ENCODE measurements at places on chromosomes 1 and 21.
A peak's percentile ranks its signal among the peaks of the same experiment; 100 is the strongest.

DNA sequence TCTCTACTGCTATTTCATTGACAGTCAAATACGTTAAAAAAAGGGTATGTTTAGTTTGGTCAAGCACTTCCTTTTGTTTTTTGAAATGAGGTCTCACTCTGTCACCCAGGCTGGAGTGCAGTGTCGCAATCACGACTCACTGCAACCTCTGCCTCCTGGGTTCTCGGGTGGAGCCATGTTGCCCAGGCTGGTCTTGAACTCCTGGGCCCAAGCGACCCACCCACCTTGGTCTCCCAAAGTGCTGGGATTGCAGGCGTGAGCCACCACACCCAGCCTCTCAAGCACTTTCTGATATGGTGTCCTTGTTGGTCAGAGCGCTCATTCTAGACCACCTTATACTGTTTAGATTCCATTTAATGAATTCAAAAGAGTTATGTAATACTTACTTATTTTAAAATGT, 20.9 kb upstream of the RHBDL2 start:
- DNase-seq = no peak

- DNase-seq = no peak
These were observed 159.3 kb downstream of the TSEN15 start for GRCh38 chr1:184210862-184211261.

GRCh38 chr21:33841561-33841960, 74.0 kb downstream of the ATP5PO start:
- no peak for DNase-seq

DNA sequence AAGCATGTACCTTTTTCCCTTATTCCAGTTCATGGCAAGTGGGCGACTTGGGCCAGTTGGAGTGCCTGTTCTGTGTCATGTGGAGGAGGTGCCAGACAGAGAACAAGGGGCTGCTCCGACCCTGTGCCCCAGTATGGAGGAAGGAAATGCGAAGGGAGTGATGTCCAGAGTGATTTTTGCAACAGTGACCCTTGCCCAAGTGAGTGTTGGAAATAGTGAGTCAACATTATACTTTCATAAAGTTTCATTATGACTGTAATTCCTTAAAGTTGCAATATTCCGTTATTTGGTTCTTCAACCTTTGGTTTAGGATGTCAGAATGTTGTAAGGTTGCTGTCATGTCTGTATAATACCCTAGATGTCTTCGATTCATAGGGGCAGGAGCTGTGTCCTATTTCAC, 230.5 kb downstream of the TPR start:
- DNase-seq = no peak

DNA sequence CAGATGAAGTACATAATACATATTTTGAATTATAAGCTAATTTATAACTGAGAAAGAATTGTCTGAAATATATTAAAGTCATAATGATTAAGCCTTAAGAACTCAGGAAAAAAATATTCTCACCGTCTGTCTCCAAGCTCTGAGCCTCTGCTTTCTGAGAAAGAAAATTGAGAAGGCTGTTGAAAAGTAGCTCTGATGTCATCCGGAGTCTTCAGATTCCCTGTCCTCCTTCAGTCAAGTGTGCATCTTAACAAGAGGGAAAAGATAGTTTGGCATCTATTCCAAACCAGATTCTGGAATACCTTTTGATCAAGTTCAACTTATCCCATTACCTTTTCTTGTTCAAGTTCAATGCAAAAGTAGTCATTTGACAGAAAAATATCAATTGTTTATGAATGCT, 50.6 kb downstream of the NRIP1 start:
- DNase-seq = no peak

GRCh38 chr1:147745271-147745670, 15.1 kb downstream of the GJA5 start:
- DNase-seq = no peak

GRCh38 chr1:156930483-156930882, 10.1 kb downstream of the LRRC71 start:
- no peak for DNase-seq

DNA sequence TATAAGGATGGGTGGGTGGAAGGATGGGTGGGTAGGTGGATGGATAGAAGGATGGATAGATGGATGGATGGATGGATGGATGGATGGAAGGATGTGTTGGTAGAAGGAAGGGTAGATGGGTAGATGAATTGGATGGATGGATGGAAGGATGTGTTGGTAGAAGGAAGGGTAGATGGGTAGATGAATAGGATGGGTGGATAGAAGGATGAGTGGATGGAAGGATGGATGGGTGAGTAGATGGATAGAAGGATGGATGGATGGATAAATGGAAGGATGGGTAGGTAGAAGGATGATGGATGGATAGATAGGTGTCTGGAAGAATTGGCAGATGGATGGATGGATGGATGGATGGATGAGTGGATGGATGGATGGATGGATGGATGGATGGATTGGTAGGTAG, 6.0 kb downstream of the MASP2 start:
- DNase-seq = no peak

DNA sequence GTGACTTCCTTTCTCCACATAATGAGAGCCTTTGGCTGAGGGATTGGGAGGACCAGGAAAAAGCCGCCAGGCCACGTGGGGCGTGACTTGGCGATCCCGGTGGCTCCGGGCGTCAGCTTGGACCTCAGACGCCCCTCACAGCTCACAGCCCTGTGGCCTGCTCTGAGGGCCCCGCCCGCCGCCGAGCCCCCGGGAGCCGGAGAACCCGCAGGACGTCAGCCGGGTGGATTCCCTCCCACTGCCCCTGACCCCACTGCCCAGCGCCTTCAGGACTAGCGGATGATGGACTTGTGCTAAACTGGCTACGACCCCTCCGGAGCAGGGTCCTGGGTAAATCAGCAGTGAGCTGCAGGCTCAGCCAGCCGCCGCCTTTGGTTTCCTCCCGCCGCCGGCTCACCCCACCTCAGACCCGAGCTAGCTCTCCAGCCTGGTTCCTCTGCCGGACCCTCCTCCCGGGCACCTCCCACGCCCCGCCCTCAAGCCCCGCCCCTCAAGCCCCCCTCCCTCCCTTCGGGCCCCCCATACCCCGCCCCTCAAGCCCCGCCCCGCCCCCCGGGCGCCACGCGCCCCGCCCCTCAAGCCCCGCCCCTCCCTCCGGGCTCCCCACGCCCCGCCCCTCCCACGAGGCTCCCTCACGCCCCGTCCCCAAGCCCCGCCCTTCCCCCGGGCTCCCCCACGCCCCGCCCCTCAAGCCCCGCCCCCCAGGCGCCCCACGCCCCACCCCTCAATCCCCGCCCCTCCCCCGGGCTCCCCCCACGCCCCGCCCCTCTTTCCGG, 10.0 kb upstream of the FAAP20 start:
- DNase-seq = peak; percentile 8

- DNase-seq = no peak
These were observed 29.9 kb upstream of the PKP1 start for GRCh38 chr1:201253411-201253810.

DNA sequence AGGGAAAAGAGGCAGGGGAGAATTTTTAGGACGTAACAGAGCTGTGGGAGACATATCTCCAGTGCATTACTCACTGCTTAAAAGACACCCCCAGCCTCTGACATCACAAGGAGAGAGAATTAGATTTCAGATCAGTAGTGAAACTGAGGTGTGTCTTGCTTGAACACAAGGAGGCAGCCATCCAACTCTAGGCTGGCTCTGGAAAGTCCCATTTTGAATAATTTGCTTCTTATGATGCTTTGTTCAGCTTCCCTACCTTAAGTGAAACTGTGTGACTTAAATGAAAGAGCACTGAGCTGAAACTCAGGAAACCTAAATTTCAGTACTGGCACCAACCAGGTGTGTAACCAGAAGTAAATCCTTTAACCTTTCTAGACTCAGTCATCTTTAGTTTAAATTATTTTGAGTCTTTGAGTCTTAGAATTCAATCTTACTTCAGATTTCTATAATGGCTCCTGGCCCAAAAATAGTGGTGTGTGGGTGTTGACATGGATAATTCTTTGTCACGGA, 251.6 kb upstream of the SGIP1 start:
- no peak for DNase-seq

DNA sequence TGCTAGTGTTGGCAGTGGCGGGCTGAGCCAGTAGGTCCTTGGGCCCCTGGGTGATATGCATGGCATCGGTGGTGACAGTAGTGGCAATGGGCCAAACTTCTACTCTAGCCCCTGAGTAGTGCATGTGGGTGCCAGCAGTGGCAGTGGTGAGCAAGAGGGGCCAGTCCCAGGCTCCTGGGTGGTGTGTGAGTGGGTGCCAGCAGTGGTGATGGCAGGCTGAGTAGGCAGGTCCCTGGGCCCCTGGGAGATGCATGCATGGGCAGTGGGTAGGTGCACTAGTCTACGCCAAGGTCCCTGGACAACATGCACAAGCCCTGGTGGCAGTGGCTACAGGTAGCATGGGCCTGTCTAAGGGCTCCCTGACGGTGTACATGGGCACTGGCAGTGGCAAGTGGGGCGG, 24.6 kb upstream of the TTC22 start:
- DNase-seq = no peak

GRCh38 chr1:233500106-233500505, 113.8 kb upstream of the KCNK1 start:
- no peak for DNase-seq

DNA sequence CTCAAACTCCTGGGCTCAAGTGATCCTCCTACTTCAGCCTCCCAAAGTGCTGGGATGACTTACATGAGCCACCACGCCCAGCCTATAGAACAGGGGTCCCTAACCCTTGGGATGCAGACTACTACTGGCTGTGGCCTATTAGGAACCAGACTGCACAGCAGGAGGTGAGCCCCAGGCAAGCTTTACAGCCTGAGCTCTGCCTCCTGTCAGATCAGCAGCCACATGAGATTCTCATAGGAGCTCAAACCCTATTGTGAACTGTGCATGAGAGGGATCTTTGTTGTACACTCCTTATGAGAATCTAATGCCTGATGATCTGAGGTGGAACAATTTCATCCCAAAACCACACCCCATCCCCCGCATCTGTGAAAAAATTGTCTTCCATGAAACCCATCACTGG, 13.4 kb upstream of the PSMB4 start:
- no peak for DNase-seq

DNA sequence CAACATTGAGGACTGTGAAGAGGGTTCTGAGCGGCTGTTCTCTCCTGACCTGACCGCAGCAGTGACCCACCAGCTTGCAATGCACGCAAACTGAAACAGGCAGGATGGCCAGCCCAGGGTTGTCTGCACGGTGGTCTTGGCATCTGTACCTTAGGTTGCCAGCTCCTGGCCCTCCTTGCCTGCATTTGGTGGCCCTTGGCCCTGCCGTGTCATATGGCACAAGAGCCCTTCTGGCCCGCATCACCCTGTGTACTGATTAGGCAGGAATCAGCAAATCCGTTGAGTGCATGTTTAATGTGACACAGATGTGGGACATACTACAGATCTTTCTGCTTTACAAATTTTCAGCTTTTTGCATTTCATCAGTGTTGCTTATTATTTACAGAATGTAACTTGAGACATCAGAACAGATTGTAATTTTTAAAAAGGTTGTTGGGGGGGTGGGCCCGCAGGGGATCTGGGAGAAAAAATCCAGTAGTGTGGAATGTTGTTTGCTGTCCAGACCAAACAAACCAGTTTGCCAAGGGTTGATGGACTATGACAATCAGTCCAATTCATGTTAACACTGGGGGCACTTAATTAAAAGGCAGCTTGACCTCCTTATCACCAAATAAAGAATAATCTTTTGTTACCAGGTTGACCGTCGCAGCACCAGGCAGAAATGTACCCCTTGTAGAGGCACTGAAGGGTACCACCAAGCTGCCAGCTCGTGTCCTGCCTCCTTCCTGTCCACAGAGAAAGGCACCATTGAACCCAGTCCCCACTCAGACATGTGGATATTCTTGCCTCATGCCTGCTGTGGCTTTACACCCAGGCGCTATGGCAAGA, 132.6 kb downstream of the DHRS3 start:
- no peak for DNase-seq

GRCh38 chr1:209748620-209749019, 7.2 kb upstream of the TRAF3IP3 start:
- DNase-seq = no peak

DNA sequence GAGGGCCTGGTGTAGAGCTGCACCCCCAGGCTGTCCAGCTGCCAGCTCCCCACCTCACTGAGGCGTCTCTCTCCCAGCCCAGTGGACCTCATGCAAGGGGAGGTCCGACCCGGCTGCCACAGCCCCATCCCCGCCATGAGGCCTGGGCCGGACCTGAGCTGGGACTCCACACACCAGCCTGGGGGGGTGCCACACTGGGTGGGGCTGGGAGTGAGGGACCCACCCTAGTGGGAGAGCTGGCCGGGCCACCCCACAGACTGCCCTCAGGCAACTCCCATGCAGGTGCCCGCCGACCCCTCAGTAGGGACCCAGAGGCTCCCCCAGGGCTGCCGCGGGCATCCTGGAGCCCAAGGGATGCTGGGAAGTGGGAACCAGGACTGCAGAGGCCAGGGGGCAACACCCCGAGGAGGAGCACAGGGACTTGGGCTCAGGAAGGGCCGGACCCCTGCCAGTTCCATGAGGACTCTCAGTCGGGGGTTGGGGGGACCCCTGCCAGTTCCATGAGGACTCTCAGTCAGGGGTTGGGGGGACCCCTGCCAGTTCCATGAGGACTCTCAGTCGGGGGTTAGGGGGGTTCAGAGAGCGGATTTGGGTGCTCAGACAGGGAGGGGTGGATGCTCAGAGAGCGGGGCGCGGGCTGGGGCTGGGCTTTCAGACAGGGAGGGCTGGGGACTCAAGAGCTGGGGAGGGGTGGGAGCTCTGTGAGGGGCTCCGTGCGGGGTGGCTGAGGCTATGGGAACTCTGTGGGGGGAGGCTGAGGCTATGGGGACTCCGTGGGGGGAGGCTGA, 1.2 kb upstream of the RNF223 start:
- DNase-seq = no peak

DNA sequence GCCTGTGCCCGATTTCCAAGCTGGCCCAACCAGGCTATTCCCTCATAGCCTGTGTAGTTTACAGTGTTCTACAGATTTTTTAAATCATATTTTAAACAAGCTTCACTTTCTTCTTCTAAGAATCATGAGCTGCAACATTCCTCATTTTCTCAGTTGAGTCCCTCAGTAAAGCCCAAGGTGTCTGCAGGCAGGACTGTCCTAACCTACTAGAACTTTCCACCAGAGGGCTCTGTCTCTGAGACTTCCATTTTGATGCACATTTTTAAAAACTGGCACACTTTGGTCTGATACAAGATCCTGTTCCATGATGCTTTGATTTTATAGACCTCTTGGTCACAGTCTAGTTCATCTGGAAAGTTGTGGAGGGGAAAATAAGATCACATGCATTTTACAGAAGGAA, 21.6 kb upstream of the SLAMF6 start:
- no peak for DNase-seq

DNA sequence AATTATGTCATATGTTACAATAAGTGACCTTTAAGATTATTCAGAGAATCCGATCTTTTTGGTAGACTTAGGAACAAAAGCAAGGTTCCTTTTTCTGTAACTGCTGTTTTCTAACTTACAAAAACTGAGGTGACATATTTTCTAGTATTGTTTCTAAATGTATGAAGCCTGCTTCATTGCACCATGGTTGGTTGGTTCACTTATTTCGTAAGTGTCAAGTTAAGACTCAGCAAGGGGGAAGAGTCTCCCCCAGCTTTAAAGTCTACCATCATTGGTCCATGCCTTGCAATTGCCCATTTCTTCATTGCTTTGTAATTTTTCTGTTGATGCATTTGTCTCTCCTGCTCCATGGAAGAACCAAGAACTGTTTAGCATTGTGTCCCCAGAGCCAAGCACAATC, 136.9 kb downstream of the DISC1 start:
- DNase-seq = no peak

Data from NCI-H1092 treated with DMSO at 0.1 percent for 48 hours (cell line).